ENCODE measurements at places on chromosomes 7 and 10.

GRCh38 chr7:132102942-132103341 is 473.3 kb downstream of the PLXNA4 start:
- DNase-seq: no peak

DNA sequence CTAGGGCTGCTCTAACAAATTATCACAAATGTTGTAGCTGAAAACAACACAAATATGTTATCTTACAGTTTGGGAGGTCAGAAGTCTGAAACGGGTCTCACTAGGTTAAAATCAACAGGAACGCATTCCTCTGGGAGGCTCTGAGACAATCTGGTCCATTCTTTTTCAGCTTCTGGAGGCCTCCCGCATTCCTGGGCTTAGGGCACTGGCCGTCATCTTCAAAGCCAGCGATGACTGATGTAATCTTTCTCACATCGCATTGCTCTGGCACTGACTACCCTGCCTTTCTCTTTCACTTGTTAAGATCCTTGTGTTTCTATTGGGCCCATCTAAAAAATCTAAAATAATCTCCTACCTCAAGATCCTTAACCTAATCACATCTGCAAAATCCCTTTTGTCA is 1071.5 kb upstream of the C7orf33 start:
- DNase-seq: no peak

- no peak for DNase-seq
These were observed 36.4 kb downstream of the CREB5 start for GRCh38 chr7:28448708-28449107.

DNA sequence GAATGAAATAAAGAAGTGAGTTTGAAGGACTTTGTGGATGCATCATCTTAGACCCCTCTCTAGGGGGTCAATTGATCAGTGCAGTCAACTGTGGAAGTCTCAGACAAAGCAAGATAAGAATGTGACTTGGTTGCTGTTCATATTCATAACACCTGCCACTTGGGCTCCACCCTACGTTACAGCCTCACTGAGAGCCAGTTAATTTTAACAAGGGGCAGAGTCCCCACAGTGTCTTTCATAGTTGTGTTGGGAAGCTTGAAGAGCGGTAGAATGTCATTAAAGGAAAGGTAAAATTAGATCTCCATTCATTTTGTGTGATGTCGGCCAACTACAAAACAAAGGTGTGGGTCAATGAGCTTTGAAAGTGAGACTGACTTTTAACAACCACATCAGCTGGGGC is 442.1 kb upstream of the C7orf33 start:
- no peak for DNase-seq

- no peak for DNase-seq
These were observed 649 bp downstream of the SCD start for GRCh38 chr10:100347568-100348195.

DNA sequence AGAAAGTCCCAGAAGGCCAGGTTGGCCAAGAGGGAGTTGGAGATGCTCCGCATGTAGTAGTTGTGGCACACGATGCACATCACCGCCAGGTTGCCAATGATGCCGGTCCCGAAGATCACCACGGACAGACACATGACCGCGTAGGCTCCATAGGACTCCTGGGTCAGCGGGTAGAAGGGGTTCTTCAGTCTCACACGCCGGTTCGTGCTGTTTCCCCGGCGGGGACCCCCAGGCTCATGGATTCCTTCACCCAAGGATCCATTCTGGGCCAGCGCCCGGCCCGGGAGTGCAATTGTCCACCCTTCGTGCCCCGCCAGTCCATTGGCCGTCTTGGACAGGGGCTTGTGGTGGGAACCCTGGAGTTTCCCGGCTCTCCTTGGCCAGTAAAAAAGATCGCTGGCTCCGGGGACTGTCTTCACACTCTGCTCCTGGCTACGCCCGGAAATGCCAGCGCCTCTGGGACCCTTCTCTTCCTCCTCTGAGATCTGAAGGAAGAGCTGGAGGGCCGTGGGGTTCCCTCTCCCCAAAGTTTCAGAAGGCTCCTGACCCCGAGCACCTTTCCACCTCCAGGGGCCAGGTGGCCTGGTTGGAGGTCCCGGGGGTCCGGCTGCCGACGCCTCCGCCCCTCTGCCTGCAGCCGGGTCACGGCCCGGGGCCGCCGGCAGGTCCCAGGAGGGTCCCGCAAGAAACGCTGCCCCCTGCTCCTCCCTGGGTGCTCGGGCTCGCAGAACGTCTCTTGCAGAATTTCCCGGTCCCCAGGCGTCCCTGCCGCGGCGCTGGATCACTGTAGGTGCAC is 1.3 kb downstream of the GPR37 start:
- no peak for DNase-seq

DNA sequence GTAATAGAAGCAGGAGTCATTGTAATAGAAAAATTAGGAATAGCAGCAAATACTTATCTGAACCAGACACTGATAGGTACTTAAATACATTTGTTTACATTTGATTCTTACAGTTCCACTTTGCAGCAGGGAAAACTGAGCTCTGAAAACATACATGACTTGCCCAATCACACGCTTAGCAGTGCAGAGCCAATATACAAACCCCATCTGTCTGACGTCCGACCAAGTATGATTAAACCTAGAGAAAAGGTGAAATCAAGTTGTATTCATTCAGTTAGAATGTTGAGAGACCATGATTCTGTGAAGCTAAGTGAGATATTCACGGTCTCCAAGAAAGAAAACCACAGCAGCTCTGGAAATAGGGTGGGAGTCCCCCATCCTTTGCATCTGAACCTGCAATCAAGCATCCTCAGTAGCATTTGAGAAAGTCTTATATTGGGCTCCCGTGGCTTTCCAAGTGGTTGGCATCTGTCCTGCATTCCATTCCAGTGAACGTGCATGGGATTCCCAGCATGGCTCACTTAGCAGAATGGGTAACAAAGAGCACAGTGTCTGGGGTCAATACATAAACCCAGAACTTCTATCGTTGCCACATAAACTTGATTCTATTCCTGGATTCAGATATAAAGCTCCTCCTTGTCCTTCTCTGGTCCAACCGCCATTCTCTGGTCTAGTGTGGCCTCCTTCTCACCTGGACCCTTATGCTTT is 148.7 kb upstream of the RSU1 start:
- no peak for DNase-seq

DNA sequence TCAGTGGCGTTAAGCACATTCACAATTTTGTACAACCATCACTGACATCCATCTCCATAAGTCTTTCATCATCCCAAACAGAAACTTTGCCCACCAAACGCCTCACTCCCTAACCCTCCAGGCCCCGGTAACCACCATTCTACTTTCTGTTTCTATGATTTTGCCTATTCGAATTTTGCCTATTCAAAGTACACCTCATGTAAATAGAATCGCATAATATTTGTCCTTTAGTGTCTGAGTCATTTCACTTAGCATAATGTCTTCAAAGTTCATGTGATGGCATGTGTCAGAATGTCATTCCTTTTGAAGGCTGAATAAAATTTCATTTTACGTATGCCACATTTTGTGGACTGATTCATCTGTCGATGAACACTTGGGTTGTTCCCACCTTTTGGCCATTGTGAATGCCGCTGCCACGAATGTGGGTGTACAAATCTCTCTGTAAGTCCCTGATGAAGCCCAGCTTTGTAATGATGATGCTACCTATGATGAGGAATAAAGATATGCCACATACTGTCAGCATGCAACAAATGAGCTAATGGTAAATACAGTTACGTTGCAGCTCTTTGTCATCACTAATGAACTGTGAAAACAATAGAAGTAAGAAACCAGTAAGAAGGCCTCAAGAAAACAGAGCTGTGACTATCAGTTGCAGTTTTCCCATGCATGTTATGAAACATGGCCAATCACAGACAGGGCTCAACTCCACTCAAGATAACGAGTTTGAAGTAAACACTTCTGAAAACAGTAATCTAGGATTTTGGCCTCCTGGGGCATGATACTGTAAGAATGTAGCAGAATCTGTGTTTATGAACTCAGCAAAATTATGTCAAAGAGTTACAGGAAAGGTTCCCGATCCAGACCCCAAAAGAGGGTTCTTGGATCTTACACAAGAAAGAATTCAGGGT is 120.0 kb downstream of the ADAM12 start:
- DNase-seq: no peak
